ENCODE measurements at places on chromosomes 11 and 22.

- no peak for DNase-seq
Measured at GRCh38 chr11:117564321-117564720, 232.7 kb downstream of the DSCAML1 start.

DNA sequence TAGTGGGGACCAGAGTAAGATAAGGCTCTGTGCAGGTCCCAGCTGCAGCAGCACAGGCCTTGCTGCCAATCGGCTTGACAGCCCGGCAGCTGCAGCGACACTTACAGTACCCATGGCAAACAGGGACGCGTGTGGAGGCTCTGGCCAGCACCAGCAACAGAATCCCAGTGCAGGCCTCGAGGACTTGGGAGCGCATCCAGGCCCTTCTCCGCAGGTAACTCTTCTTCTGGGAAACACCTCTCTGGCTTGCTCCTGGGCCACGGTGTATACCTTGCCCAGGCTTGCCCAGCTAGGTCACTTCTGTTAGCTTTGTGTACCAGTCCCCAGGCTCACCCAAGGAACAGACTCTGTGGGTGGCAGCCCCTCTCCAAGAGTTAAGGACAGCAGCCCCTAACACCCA, 126.7 kb downstream of the CTTN start:
- DNase-seq: no peak

DNA sequence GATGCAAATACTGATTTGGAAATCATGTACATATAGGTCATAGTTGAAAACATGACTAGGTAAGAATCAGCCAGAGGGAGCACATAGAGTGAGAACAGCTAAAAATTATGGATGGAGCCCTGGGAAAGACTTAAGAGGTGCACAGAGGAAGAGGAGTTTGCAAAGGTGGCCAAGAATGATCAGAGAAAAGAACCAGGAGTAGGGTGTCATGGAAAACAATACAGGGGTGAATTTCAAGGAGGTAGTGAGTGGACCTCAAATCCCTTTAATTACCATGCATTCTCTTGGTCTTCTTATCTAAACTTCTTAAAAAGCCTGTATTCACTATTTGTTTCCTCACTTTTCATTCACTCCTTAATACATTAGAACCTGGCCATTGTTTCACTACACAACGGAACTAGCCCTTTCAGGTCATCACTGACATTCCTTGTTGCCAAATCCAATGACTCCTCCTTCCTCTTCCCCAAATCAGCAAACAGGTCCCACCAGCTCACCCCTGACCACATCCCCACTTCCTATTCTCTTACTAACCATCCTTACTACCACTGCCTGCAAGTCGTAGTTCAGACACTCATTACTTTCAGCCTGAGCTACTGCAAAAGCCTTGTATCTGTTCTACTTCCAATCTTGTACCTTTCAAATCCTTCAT, 22.6 kb downstream of the BUD13 start:
- DNase-seq: no peak

GRCh38 chr22:49095366-49095765, 732.3 kb downstream of the BRD1 start:
- no peak for DNase-seq

GRCh38 chr11:73950869-73951710, at the start of gene DNAJB13:
TSS of gene DNAJB13 (plus strand) at chr11:73951026. CDS start at chr11:73951070, 44 bp downstream.
- DNase-seq: peak; percentile 56
